ENCODE measurements at places on chromosomes 16 and 17. TPM values are rescaled to one million over a fixed set of nuclear protein-coding genes. Genes with fewer than 3 reads are reported as not detected.

GNG13 gene
- total RNA-seq = not detected

CRYBA1 gene
- not detected for total RNA-seq

ATAD5 gene
- total RNA-seq = 7.4 TPM

PKMYT1 gene
- 91.4 TPM for total RNA-seq

KIF1C gene
- 75.9 TPM for total RNA-seq

FOXF1 gene
- total RNA-seq = not detected

CD300LB gene
- not detected for total RNA-seq

EIF3C gene
- total RNA-seq = 108 TPM

SYT17 gene
- total RNA-seq = not detected

GAS2L2 gene
- not detected for total RNA-seq

CEP295NL gene
- 0.17 TPM for total RNA-seq

CCDC40 gene
- 5.7 TPM for total RNA-seq

Data from LHCN-M2 (cell line).